Thoracic aorta (tissue), 2 donors: ENCODE measurements at places on chromosomes 6 and 20. TPM values are rescaled to one million over a fixed set of nuclear protein-coding genes. Genes with fewer than 3 reads are reported as not detected.

The MAN1A1 gene
- total RNA-seq, result 98.6 TPM

The CDSN gene
- 0.28 TPM for total RNA-seq

The MLN gene
- not detected for total RNA-seq

The PCK1 gene
- total RNA-seq, result 0.56 TPM

The TBXT gene
- total RNA-seq, result not detected

The ATG5 gene
- total RNA-seq, result 28.4 TPM

The BEND6 gene
- total RNA-seq, result 0.27 TPM

The TRIM40 gene
- total RNA-seq, result not detected

The SLC22A2 gene
- total RNA-seq, result not detected

The PRKN gene
- 23.8 TPM for total RNA-seq

The CHRNA4 gene
- not detected for total RNA-seq

The C6orf52 gene
- total RNA-seq, result not detected

The SLC17A3 gene
- 0.63 TPM for total RNA-seq

The POM121L2 gene
- total RNA-seq, result not detected

The DPPA5 gene
- not detected for total RNA-seq

The ETV7 gene
- 2.6 TPM for total RNA-seq

GRCh38 chr6:164045082-164045481 is 630.6 kb downstream of the QKI start:
- DNase-seq, result no peak

DNA sequence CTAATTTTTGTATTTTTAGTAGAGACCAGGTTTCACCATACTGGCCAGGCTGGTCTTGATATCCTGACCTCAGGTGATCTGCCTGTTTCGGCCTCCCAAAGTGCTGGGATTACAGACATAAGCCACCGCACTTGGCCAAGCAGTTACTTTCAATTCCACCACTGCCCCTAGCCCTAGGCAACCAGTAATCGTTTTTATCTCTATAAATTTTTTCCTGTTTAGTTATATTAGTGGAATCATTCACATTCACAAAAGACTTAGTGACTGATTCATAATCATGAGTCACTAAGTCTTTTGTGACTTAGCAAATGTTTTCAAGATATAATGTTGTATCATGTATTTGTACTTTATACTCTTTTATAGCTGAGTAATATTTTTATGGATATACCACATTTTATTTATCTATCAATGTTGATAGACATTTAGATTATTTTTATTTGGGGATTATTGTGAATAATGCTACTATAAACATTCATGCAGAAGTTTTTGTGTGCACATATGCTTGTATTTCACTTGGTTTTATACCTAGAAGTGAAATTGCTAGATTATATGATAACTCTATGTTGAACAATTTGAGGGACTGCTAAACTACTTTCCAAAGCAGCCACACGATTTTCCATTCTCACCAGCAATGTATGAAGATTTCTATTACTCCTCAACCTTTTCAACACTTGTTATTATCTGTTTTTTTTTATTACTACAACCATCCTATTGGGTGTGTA is 421.4 kb upstream of the ID4 start:
- no peak for DNase-seq

- DNase-seq, result no peak
Measured at GRCh38 chr20:13294522-13294921, 73.4 kb downstream of the ISM1 start.

GRCh38 chr6:20117474-20117873 is 94.8 kb downstream of the MBOAT1 start:
- no peak for DNase-seq

GRCh38 chr6:159074120-159074684 is 29.4 kb upstream of the TAGAP start:
- DNase-seq, result no peak

DNA sequence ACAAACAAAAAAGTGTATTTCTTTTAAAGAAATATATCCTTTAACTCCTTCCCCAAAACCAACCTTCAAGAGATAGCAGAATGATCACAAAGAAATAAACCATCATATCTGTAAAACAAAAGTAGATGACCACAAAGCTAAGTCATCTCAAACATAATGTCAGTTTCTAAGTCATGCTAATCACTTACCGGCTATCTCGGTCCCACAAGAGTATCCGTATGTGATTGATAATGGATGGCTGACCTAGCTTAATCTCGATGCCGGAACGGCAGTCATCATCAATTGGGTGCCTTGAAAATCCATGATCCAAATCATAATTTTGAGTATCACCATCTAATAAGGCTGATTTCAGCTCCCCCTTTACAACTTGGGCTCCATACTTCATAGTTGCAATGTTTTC is 59.7 kb downstream of the BTBD9 start:
- DNase-seq, result no peak

DNA sequence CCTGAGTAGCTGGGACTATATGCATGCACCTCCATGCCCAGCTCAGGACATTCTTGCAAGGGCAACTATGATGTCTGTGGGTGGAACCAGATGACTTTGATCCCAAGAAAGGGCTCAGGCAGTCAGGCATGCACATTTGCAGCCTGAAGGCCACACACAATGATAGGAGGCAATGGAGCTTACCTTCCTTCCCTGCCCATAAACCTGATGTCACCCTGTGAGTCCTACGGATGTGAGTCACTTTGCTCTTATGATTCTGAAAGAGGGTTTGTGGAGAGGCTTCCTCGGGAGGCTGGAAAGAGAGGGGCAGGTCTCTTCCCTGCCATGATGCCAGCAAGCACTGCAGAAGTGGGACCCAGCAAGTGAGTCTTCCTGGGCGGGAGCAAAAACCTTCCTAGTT is 202.4 kb downstream of the LY86 start:
- no peak for DNase-seq

GRCh38 chr6:122063076-122063475 is 336.4 kb upstream of the HSF2 start:
- no peak for DNase-seq

GRCh38 chr20:62259294-62259565 is 20.9 kb downstream of the OSBPL2 start:
- DNase-seq, result no peak

GRCh38 chr6:46645265-46645664 is 7.4 kb downstream of the CYP39A1 start:
- no peak for DNase-seq

DNA sequence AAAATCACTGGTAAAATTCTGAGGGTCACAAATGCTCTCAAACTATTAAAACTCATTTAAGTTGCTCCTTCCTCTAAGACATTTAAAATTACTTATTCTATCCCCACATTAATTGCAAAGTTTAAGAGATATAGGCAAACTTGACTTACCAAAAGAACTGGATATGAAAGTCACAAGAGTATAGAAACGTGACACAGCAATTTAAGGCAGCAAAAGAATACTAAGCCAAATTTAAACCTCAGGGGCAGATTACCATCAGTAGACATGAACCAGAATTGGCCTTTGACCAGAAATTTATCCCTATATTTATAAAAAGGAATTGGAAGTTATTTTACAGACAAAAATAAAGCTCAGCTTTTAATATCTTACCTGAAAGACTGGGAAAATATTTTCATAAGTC is 56.0 kb downstream of the MAP3K7 start:
- DNase-seq, result no peak

DNA sequence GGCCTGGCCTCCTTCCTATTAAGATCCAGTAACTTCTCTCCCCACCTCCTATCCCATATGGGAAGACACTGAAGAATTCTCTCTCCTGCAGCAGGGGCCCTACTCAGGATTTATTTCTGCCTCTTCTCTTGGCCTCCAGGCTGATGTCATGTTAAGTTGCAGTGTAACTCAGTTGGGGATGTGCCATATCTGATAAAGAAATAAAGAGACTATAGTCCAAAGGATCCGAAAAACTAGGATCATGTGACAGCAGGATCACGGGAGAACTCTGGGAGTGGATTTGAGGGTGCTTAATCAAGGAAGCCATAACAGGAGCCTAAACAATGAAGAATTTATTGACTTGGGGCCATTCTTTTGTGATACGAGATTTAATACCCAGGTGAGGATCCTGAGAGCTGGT is 38.5 kb upstream of the TGM6 start:
- no peak for DNase-seq

- no peak for DNase-seq
Measured at GRCh38 chr6:163355426-163355991, 59.0 kb upstream of the QKI start.

DNA sequence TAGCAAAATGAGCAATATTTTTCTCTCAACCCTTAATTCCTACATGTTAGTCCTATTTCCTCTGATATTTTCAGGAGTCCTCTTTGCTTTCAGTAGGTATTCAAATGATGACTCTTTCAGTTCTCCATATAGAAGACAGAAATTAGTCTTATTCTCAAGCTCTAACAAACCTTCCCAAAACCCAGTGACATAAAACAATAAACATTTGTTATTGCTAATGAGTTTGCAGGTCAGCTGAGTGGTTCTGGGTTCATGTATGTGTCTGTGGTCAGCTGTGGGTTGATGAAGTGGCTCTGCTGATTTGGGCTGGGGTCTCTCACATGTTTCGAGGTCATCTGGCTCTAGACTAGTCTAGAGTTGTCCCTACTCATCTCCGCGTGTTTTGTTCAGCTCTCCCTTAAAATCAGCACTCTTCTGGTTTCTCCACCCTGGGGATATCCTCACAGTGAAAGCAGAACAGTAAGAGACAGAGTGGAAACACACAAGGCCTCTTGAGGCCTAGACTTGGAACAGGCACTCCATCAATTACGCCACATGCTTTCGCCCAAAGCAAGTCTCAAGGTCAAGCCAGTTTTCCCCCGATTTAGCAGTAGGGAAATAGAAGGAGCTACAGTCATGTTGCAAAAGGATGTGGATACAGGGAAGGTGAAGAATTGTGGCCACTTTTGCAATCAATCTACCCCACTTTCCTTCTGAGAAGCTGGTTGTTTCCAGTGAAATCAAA is 273.0 kb downstream of the PLCB1 start:
- no peak for DNase-seq

DNA sequence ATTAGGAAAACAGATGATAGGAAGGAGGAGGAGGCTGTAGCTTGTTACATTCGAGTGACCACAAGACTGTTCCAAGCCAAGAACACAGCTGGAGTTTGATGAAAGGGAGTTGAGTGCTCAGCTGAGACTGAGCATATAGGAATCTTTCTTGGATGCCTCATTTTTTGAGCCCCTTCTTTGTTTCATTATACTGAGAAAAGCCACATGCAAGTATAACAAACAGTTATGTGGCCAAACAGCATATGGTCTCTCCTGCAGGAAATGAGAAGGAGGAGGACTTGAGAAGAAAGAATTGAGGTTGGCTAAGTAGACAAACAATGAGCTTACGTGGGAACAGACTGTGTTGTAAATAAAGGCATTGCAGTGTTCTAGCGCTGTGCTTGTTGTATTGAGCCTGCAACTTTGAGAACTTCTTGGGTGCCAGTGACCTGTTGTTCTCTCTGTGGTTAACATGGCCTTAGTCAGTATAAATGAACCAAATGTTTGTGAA is 78.3 kb downstream of the AKAP7 start:
- no peak for DNase-seq

GRCh38 chr20:62741191-62741691 is 32.6 kb downstream of the NTSR1 start:
- DNase-seq, result no peak

DNA sequence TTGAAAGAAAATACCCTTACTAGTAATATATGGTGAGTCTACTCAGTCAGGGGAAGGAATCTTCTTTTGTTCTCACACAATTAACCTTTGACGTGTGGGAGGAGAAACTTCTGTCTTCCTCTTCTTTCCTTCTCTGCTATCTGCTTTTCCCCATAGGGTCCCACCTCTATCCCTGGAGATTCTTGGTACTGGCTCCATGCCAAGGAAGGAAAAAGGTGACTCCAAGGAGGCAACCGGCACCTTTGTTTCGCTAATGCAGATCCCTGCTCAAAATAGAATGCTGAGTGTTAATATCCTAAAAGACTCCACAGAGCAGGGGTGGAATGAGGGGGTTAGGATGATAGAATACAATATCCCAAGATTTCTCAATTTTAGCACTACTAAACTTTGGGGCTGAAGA is 116.7 kb downstream of the CD164 start:
- no peak for DNase-seq

- no peak for DNase-seq
Measured at GRCh38 chr20:54212226-54212625, 4.3 kb downstream of the PFDN4 start.

- DNase-seq, result no peak
Measured at GRCh38 chr6:133966654-133967329, 13.8 kb downstream of the TBPL1 start.

- DNase-seq, result no peak
Measured at GRCh38 chr6:32943864-32944649, 3.2 kb upstream of the HLA-DMB start.

DNA sequence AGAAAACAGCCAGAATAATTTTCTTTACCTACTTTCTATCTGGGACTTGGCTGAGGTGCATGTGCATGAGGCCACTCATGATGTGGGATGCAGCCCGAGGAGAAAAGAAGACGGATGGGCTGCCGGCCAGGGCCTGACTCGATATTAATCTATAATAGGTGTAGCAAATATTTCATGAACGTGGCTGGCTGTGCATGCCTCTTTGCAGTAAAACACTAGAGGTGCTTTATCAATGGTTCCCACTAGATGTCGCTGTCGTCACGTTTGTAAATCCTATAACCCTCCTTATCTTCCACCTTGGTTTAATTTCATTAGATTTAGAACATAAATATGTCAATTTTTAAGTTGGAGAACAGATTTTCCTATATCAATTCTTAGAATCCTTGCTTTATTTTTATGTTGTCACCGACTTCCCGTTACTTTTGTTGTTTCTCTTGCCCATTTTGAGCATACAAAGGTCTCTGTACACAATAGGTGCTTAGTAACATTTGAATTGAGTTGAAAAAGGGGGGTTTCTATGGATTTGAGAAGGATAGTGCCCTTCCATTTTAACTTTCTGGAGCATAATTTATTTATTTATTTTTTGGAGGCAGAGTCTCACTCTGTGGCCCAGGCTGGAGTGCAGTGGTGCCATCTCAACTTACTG is 19.6 kb upstream of the FERMT1 start:
- DNase-seq, result no peak

DNA sequence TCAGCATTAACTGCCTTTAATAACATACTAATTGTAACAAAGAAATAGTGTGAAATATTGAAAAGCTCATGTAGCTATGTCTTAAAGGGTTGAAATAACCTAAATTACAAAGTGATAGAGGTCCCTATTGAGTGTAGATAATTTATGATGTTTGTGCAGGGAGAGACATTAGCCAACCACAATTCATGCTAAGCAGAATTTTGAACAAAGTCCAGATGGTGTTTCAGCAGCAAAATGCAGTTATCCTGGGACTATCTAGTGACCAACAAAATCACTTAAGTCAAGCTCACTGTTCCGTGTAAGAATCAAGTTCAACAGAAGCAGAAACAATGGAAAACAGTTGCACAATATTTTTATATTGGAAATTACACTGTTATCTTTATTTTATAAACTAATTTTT is 218.5 kb downstream of the SIM1 start:
- DNase-seq, result no peak

GRCh38 chr6:34573567-34574183 is 17.5 kb upstream of the SPDEF start:
- DNase-seq, result no peak

- DNase-seq, result no peak
Measured at GRCh38 chr20:55567826-55568225, 437.5 kb downstream of the CBLN4 start.

DNA sequence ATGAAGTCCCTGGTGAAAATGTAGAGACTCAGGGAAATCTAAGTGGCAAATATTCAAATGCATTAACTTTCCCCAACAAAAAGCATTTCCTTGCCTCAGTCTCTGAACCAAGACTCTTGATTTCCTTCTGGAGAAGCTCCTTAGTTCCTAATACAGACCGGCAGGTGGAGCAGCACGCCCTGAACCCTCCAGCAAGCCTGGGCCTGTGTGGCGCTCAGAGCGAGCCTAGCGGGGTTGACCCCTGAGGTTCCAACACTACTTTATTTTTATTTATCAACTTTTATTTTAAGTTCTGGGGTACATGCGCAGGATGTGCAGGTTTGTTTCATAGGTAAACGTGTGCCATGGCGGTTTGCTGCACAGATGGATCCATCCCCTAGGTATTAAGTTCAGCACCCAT is 50.8 kb downstream of the PACRG start:
- DNase-seq, result no peak
